ENCODE measurements at places on chromosomes 13 and 19. TPM values are rescaled to one million over a fixed set of nuclear protein-coding genes. Genes with fewer than 3 reads are reported as not detected.

The FAM216B gene
- not detected for total RNA-seq

The UPK1A gene
- total RNA-seq, result 0.23 TPM

The GALP gene
- not detected for total RNA-seq

DNA sequence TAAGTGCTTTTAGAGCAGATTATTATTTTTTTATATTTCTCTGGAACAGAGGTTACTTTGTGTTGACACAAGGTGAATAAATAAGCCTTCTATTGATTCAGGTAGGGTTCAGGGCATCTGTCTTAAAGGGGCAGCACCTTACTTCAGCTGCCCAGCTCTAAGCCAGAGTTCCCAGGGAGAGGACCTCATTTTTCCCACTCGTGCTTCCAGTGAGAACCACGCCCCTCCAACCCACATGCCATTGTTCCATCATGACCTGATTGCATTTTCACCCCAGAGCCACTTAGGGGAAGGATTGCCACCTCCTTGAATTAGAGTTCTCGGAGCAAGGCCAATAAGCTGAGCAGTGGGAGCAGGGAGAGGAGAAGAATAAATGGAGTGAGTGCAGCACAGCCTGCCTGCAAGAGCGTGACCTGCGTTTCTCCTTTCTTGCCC is 104.3 kb upstream of the FRY start:
- no peak for DNase-seq

- no peak for DNase-seq
These were observed 50.8 kb downstream of the EFNB2 start for GRCh38 chr13:106484537-106485193.

- DNase-seq, result no peak
These were observed 507.2 kb upstream of the SLC10A2 start for GRCh38 chr13:103573446-103573845.

DNA sequence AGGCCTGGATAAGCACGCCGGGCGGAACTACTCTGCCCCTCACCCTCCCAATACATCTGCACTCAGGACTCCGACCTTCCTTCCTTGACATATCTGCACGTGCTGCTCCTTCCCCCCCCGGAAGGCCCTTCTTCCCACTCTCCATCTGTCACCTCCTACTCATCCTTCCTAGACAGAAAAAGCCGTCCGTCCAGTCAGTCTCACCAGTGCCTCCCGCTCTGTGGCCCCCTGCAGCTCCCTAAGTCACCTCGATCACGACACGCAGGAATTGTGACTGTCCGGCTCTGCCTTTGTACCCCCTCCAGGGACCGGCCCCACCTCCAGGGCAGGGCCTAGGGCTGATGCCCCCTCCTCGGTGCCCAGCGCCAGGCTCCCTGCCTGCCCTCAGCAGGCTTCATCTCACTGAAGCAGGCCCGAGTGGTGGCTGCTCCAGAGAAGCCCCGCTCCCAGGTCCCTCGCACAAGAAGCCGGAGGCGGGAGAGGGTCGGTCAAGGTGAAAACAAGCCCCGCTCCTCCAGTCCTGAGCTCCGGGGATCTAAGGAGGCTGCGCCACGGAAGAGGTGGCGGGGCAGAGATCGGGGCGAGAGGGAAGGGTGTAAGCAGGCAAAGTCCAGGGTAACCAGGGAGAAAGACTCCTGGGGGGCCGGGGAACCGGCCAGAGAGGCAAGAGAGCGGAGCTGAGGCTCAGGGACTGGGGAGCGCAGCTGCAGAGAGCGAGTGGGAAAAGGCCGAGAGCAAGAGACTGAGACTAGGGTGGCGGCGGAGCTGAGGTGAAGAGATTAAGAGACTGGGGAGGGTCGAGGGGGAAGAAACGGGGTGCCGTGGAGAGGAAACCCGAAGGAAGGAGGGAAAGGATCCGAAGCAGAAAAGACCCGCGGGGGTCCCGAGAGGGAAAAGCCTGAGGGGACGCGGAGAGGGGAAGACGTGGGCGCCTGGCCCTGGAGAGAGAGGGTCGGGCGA is 1.1 kb downstream of the PPP6R1 start:
- DNase-seq, result no peak
